T-helper 2 cell treated with Interferon-gamma antibody and Interleukin-4, amounts not matched to agents 5 μg/mL and 100 μg/mL, for 36 hours (primary cell): ENCODE measurements at places on chromosomes 4 and X.
A peak's percentile ranks its signal among the peaks of the same experiment; 100 is the strongest.

DNA sequence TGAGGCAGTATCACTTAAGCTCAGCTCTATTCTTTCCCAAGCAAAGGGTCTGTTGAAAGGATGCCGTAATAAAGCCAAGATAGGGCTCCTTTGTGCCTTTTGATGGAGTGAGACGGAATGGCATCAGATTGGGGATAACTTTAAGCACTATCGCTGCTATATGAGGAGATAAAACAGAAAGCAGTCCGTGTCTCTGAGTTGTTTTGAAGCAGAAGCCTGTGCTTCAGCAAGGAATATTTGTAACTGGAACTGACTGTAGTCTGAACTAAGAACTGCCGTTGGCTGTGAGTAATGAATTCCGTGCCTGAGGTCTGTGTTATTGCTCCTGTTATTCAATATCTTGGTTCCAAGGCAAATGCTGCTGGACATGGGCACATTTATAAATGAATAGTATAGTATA is 297.4 kb downstream of the ANKRD50 start:
- H3K27ac ChIP-seq: no peak overlapping the region
- DNase-seq: no peak
- no peak overlapping the region for H3K4me3 ChIP-seq
- no peaks in the 10 kb centered on the region for H3K27me3 ChIP-seq
- no peaks in the 10 kb centered on the region for H3K4me1 ChIP-seq

DNA sequence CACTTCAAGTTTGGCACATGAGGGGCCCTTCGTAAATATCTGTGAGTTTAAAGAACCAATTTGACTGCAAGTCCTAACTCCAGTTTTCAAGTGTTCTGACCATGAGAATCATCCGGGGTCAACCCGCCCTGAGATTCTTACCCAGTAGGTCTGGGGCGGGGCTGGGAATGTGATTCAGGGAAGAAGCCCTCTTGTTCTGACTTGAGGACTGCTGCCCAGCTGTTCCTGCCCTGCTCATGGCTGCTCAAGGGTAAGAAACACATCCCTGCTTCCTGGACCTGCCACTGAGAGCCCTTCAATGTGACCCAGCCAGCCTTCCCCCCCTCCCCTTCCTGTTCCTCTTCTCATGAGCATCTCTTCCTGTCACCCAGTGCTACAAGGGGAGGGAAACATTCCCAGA is 92.7 kb upstream of the PGRMC2 start:
- DNase-seq: no peak
- no peaks in the 10 kb centered on the region for H3K27me3 ChIP-seq
- H3K36me3 ChIP-seq: no peaks in the 10 kb centered on the region
- no peak overlapping the region for H3K4me3 ChIP-seq
- no peaks in the 10 kb centered on the region for H3K4me1 ChIP-seq
- H3K27ac ChIP-seq: no peak overlapping the region

- no peaks in the 10 kb centered on the region for H3K36me3 ChIP-seq
- H3K4me1 ChIP-seq: no peaks in the 10 kb centered on the region
- H3K4me3 ChIP-seq: no peak overlapping the region
- no peak overlapping the region for H3K27ac ChIP-seq
- H3K27me3 ChIP-seq: no peaks in the 10 kb centered on the region
- no peak for DNase-seq
These were observed 1538.8 kb downstream of the PCDH7 start for GRCh38 chr4:32258986-32259385.

GRCh38 chr4:7780751-7781348 is 158.8 kb downstream of the AFAP1 start:
- H3K36me3 ChIP-seq: no peaks in the 10 kb centered on the region
- peaks cover 19% of the 10 kb centered on the region for H3K4me1 ChIP-seq
- H3K27me3 ChIP-seq: no peaks in the 10 kb centered on the region
- DNase-seq: no peak

DNA sequence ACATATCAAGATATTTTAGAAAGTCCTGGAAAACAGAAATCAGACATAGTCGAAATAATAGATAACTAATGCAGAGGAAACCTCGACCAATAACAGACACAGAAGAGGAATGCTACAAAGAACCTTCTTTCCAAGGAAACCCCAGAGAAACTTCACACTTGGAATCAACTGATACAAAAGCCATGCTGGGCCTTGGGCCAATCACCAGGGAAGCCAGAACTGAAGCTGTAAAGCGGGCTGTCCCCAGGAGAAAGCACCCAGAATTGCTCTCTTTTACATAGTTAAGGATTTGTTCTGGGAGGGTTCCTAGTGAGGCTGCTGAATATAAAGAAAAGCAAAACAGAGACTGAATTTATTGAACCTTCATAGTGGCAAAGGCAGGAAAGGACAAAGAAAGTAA is 100.5 kb downstream of the PRDM5 start:
- H3K27ac ChIP-seq: no peak overlapping the region
- peaks cover 5% of the 10 kb centered on the region for H3K4me1 ChIP-seq
- peaks cover 14% of the 10 kb centered on the region for H3K27me3 ChIP-seq

- no peak for DNase-seq
- H3K4me1 ChIP-seq: no peaks in the 10 kb centered on the region
- H3K4me3 ChIP-seq: no peak overlapping the region
These were observed 1077.3 kb downstream of the RAPGEF2 start for GRCh38 chr4:160180211-160180610.

DNA sequence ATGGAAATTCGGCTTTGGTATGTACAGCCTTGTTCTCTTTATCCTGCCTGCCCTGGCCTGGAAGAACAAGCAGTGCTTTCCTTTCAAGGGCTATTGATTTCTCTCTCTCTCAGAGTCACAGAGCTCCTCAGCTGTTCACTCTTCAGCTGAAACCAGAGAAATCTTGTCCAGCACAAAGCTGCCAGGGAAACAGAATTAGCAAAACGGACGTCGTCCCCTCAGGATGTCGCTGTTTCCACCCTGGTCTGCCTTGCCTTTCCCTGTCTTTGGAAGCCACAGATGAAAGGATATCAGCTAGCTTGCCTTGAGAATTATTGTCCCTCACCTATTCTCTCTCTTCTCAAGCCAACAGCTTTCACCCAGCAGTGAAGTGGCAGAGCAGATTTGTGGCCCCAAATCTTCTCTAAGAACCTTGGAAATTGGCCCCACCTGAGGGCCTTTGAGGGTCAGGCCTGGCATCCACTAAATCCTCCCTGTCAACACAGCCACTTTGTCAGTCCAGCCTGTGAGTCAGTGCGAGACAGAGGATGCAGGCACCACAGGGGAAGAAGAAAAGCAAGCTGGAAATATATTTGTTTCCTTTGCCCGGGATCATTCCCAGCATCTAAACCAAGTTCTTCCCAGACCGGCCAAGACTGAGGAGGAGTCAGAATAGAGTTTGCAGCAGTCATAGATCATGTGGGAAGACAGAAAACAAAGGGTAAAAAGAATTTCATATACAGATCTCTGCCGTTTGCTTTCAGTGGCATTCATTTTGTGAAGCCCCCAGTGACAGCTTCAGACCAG is 63.8 kb upstream of the MTM1 start:
- H3K27me3 ChIP-seq: no peaks in the 10 kb centered on the region
- H3K27ac ChIP-seq: no peak overlapping the region
- no peak for DNase-seq
- H3K4me3 ChIP-seq: no peak overlapping the region
- peaks cover 6% of the 10 kb centered on the region for H3K4me1 ChIP-seq

DNA sequence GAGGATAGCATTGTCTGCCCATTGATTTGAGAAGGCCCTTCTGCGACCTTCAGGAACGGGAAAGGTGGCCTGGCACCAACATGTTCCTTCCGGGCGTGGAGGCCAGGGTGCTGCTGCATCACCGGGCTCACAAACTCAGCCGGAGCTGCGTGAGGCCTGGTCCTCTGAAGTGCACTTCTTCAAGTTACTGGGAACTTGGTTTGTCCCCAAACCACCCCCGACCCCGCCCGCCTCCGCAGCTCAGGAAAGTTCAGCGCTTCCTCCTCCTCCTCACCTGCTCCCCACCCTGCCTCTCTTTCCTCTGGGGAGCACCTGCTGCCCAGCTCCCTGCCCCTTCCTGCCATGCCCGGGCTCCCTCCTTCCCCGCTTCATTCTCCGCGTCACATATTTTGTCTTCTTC is 116.0 kb upstream of the LRPAP1 start:
- H3K27me3 ChIP-seq: no peaks in the 10 kb centered on the region
- DNase-seq: no peak
- no peak overlapping the region for H3K27ac ChIP-seq
- H3K4me1 ChIP-seq: no peaks in the 10 kb centered on the region
- H3K36me3 ChIP-seq: no peaks in the 10 kb centered on the region

- DNase-seq: no peak
- no peak overlapping the region for H3K27ac ChIP-seq
- no peaks in the 10 kb centered on the region for H3K4me1 ChIP-seq
- no peak overlapping the region for H3K4me3 ChIP-seq
- no peaks in the 10 kb centered on the region for H3K27me3 ChIP-seq
- H3K36me3 ChIP-seq: no peaks in the 10 kb centered on the region
These were observed 228.4 kb upstream of the EMCN start for GRCh38 chr4:100746141-100746739.

- H3K36me3 ChIP-seq: no peaks in the 10 kb centered on the region
- H3K4me1 ChIP-seq: no peaks in the 10 kb centered on the region
- H3K4me3 ChIP-seq: no peak overlapping the region
- no peaks in the 10 kb centered on the region for H3K27me3 ChIP-seq
These were observed 236.7 kb upstream of the PGRMC2 start for GRCh38 chr4:128524311-128524710.

DNA sequence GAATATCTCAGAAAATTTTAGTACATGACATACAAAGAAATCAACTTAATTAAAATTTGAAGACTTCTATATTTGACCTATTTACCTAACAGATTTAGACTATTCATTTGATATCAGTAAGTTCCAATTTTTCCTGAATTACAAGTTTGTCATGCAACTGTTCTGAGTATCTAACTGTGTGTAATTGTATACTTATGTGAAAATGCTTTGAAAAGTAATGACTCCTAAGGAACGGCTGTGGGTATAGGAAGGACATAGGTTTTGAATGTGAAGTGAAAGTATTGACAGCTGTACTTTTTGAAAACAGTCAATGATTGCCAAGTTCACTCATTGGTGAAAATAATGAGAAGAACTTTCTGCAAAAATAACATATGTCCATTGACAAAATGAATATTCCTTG is 2.9 kb downstream of the GRIA2 start:
- no peak overlapping the region for H3K4me3 ChIP-seq
- no peaks in the 10 kb centered on the region for H3K36me3 ChIP-seq
- H3K27me3 ChIP-seq: peaks cover 23% of the 10 kb centered on the region
- no peak for DNase-seq

DNA sequence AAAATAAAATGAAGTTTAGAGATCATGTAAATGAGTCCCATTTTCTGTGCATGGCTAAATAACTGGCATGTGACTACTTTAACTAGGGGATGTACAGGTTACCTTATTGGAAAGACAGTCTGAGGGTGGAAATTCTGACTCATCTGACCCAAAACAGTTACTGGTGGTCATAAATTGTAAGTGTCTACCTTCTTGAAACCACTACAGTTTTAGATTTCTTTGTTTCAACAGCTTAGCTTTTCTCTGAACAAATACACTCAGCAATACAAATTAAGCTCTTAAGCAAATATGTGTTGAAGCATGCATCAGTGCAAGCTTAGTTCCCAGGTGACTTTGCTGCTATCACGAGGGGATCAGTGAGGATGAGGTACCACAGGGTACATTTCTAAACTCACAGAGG is 60.7 kb upstream of the PGM2 start:
- H3K4me1 ChIP-seq: peaks cover 16% of the 10 kb centered on the region
- H3K27me3 ChIP-seq: no peaks in the 10 kb centered on the region
- peaks cover 2% of the 10 kb centered on the region for H3K36me3 ChIP-seq
- peak overlapping the region; percentile 52 for H3K27ac ChIP-seq
- H3K4me3 ChIP-seq: no peak overlapping the region
- DNase-seq: no peak

GRCh38 chr4:155497306-155497705 is 120.5 kb upstream of the MAP9 start:
- H3K36me3 ChIP-seq: no peaks in the 10 kb centered on the region
- H3K27ac ChIP-seq: no peak overlapping the region
- no peak for DNase-seq
- no peaks in the 10 kb centered on the region for H3K4me1 ChIP-seq
- H3K27me3 ChIP-seq: peaks cover 3% of the 10 kb centered on the region
